ENCODE measurements at places on chromosomes 7 and 10. TPM values are rescaled to one million over a fixed set of nuclear protein-coding genes. Genes with fewer than 3 reads are reported as not detected.

DNA sequence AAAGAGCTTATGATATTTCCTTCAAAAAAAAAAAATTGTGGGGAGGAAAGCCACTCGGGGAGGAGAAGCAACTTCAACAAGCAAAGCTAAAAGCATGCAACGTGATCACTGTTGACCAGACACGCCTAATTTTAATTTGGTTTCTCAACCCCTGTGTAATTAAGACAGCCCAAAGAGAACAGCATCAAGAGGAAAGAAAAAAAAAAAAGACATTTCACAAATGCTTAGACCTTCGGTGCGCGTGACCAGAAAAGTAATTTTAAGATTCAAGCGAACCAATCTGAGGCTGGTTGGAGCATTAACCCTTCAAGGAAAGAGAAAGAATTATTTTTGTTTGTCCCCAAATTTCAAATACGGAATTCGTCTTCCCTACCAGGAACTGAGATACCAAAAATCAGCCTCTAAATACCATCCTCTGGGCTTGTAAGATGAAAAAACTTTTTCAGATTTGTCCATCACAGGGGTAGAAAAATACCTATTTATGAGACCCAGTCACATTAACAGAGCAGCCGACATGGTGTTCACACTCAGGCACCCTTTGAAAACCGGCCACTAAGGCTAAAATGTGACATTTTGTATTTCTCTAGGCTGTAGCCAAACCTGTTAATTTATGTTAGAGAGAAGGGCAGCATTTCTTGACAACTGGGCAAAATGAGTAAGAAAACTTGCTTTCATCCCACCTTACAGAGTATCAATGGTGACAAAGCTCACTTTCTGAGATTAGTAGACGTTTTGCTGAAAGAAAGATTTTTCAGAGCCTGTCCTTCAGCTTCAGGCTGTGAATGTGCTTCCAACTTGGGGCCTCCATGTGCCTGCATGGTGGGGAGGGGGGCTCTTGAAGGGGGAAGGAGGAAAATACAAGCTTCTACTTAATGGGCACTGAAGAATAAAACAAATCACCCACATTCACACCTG, 179.9 kb upstream of the KLF14 start:
- peaks cover 57% of the 10 kb centered on the region for H3K4me1 ChIP-seq
- H3K4me3 ChIP-seq, result peak overlapping the region; percentile 59

DNA sequence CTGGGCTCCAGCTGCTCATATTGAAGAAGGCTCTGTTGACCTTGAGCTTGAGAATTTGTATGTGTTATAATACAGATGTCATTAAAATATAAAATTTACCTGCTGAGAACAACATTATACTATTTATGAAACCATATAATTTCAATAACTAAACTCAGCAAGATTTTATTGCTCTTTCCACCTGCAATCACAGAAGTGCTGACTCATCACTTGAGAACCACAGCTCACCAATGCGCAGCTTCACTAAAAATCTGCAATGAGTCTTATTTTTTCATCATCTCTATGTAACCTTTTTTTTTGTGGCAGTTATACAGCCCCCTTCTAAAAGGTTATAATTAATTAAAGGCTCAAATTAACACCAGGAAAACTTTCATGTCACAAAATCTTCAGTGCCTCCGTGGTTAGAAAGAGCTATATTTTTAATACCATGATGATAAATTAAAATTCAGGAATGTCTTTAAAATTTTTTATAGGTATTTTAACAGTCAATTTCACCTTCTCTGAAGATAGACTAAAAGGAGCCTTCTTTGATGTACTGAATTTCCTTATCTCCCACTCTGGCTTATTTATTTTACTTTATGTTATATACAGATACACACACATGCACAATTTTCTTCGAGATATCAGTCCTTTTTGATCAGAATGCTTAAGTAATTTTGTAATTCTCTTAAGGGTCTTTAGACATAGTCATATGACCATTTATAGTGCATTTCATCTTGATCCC, 102.7 kb downstream of the EVX1 start:
- no peak for DNase-seq
- H3K27ac ChIP-seq, result no peak overlapping the region
- no peak overlapping the region for H3K4me3 ChIP-seq
- no peaks in the 10 kb centered on the region for H3K36me3 ChIP-seq
- H3K4me1 ChIP-seq, result no peaks in the 10 kb centered on the region

GRCh38 chr7:105614341-105614840, 33.1 kb upstream of the EFCAB10 start:
- H3K4me3 ChIP-seq, result no peak overlapping the region
- H3K27ac ChIP-seq, result no peak overlapping the region
- H3K27me3 ChIP-seq, result no peaks in the 10 kb centered on the region
- peaks cover 15% of the 10 kb centered on the region for H3K36me3 ChIP-seq

DNA sequence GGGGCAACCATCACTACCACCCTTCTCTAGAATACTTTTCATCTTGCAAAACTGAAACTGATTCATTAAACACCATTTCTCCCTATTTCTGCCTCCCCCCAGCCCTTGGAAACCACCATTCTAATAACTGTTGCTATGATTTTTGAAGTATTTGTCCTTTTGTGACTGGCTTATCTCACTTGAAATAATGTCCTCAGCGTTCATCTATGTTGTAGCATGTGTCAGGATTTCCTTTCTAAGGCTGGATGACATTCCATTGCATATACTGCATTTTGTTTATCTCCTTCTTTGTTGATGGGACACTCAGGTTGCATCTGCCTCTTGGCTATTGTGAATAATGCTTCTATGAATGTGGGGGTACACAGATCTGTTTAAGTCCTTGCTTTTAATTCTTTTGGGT, 327.6 kb upstream of the ZNF32 start:
- H3K27me3 ChIP-seq, result no peaks in the 10 kb centered on the region
- H3K36me3 ChIP-seq, result no peaks in the 10 kb centered on the region
- no peak for DNase-seq
- H3K27ac ChIP-seq, result no peak overlapping the region

DNA sequence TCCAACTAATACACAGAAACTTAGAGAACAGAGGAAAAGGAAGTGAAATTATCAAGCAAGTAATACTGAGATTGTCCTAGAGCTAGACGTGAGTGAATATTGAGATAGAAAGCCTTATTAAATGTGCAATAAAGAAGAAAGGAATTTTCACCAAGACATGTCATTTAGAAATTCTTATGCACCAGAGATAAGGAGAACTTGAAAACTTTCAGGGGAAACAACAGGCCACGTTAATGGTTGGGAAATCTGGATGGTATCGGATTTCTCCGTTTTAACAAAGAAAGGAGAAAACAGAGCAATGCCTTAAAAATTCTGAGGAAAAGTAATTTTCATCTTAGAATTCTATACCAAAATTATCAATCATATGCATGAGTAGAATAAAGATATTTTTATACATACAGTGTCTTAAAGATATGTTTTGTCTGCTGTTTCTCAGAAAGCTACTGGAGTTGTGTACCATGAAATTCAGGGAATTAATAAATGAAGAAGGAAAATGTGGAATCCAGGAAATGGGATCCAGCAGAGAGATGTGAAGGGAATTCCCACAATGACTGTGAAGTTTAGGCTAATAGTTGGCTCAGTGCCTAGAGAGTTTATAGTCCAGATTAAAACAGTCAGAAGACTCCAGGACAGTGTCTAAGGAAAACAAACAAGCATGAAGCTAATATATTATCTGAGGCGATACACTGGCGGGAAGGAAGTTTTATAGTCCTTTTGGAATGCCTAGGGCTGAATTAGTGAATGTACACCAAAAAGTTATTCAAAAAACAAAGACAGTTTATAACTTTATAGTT, 159.5 kb downstream of the PPP1R9A start:
- no peaks in the 10 kb centered on the region for H3K36me3 ChIP-seq
- no peaks in the 10 kb centered on the region for H3K4me1 ChIP-seq
- H3K27ac ChIP-seq, result no peak overlapping the region
- no peak for DNase-seq
- no peaks in the 10 kb centered on the region for H3K27me3 ChIP-seq

GRCh38 chr7:29032146-29032545, 74.0 kb upstream of the TRIL start:
- no peaks in the 10 kb centered on the region for H3K27me3 ChIP-seq
- no peaks in the 10 kb centered on the region for H3K36me3 ChIP-seq
- H3K27ac ChIP-seq, result no peak overlapping the region
- peaks cover 19% of the 10 kb centered on the region for H3K4me1 ChIP-seq
- DNase-seq, result no peak
- H3K4me3 ChIP-seq, result no peak overlapping the region

DNA sequence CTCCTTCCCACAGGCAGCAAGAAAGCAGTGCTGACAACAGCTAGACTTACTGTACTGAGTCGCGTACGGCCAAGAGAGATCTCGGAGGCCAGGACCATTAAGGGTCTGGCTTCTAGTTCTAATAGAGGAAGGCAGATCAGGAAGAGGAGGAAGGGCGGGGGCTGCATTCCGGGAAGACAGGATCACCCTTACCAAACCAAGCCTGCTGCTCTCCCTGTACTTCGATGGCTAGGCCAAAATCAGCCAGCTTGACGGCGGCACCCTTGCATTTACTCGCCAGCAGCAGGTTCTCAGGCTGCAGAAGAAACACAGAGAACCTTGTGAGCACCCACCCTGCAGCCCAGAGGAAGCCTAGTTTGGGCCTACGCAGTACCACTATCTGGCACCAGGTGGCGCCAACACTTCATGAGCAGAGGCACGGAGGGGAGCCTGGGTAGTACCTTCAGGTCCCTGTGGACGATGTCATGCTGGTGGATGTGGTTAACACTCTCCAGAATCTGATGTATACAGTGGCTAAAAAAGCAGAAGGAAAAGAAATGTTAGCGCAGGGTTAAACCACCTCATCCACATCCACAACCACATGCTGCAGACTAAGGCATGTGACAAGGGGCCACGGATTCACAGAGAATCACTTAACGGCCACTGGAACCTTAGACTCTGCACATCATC, 25.4 kb downstream of the CAMK2G start:
- peaks cover 58% of the 10 kb centered on the region for H3K36me3 ChIP-seq
- H3K4me3 ChIP-seq, result no peak overlapping the region

DNA sequence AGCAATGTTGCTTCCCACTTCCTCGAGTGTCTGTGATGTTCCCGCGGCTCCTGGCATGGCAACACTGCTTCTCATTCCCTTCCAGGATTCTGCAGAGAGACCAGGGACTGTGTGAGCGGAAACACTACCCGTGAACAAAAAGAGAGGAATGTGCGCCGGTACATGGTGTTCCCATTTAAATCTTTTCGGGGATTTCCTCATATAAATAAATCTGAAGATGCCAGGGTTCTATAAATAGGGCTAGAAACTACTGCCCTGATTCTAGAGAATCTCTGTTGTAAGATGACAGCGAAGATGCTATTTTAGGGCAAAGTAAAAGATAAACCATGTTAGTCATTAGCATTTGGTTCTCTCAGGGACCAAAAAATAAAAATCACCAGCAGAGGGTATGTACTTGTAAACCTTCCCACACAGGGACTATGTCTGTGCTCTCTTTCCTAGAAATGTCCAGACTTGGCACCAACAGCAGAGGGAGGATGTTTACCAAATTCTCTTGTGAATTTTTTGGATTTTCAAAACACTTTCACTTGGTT, 92.2 kb upstream of the DDC start:
- peaks cover 33% of the 10 kb centered on the region for H3K4me1 ChIP-seq
- H3K27me3 ChIP-seq, result no peaks in the 10 kb centered on the region
- no peak overlapping the region for H3K27ac ChIP-seq
- no peak for DNase-seq
- H3K4me3 ChIP-seq, result no peak overlapping the region

- H3K4me3 ChIP-seq, result no peak overlapping the region
- H3K4me1 ChIP-seq, result no peaks in the 10 kb centered on the region
- no peak overlapping the region for H3K27ac ChIP-seq
- no peaks in the 10 kb centered on the region for H3K36me3 ChIP-seq
- DNase-seq, result no peak
These were observed 273.9 kb downstream of the GRM8 start for GRCh38 chr7:126978865-126979264.

DNA sequence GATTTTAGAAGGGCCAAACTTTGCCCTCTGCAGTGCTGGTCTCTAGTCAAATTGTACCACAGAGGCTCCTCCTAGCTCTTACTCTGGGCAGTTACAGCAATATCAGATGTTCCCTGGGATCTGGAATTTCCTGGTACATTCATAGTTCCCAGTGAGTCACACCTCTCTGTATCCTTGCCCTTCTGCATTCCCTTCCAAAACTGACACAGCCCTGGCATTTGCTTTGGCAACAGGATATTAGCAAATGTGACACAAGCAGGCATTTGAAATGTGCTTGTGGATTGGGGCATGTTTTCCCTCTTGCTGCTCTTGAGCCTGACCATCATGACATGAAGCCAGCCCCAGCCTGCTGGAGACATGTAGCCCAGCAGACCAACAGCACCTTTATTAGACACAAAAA, 284.7 kb upstream of the AKR1E2 start:
- H3K27me3 ChIP-seq, result no peaks in the 10 kb centered on the region
- DNase-seq, result no peak
- H3K27ac ChIP-seq, result no peak overlapping the region
- H3K4me3 ChIP-seq, result no peak overlapping the region

DNA sequence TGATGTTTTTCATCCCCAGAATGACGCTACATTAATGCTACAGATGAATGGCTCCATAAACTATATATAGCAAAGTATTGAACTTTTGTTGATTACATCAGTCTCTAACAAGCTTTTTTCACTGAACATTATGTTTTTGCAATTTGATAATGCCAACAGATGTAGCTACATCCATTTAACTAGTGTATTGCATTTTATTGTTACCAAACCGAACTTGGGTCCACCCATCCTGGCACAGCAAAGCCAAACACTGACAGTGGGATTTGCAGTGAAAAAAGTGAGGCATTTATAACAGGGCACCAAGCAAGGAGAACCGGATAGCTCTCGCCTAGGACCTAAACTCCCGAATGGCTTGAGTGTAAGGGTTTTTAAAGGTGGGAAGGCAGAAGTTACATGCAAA, 182.8 kb upstream of the TNS3 start:
- no peak overlapping the region for H3K27ac ChIP-seq
- H3K4me1 ChIP-seq, result no peaks in the 10 kb centered on the region
- no peak for DNase-seq
- no peaks in the 10 kb centered on the region for H3K36me3 ChIP-seq
- no peaks in the 10 kb centered on the region for H3K27me3 ChIP-seq

DNA sequence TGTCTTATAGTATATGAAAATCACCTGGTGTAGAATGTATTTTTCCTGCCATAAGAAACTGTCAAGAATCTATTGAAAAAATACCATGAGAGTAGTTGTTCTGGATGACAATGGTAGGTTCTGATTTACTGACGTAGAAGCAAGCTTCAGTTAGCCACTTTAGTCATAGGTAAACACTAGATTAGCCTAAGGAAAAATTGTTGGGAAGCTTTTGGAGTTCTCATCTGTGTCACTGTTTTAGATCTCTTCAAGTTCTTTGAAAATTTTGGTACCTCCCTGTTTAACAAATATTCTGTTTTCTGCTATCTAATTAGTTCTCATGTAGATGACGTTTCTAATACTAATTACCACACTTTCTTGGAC, 131.8 kb downstream of the ADK start:
- H3K4me1 ChIP-seq, result no peaks in the 10 kb centered on the region
- peaks cover 2% of the 10 kb centered on the region for H3K36me3 ChIP-seq
- no peak overlapping the region for H3K4me3 ChIP-seq

- no peak overlapping the region for H3K4me3 ChIP-seq
- H3K36me3 ChIP-seq, result no peaks in the 10 kb centered on the region
These were observed 609.0 kb upstream of the DPP6 start for GRCh38 chr7:153443032-153443701.

GRCh38 chr7:142886866-142887265, 1.3 kb upstream of the TRPV6 start:
- H3K27me3 ChIP-seq, result no peaks in the 10 kb centered on the region
- H3K4me3 ChIP-seq, result no peak overlapping the region
- H3K36me3 ChIP-seq, result no peaks in the 10 kb centered on the region

TRIM50 gene
- total RNA-seq, result not detected

SFMBT2 gene
- 52.2 TPM for total RNA-seq

LUC7L2 gene
- 192 TPM for total RNA-seq

PDCD11 gene
- total RNA-seq, result 29.5 TPM

TMEM184A gene
- total RNA-seq, result not detected

CYP3A7 gene
- not detected for total RNA-seq

CTAGE4 gene
- not detected for total RNA-seq

SNX10 gene
- 21.3 TPM for total RNA-seq

CFAP70 gene
- total RNA-seq, result 2.9 TPM
